Activated CD4-positive, CD25-positive, alpha-beta regulatory T cell treated with anti-CD3 and anti-CD28 coated beads, Interleukin-2, amount 50 U/mL, for 16 hours (primary cell): ENCODE measurements at places on chromosomes 4 and X.

DNA sequence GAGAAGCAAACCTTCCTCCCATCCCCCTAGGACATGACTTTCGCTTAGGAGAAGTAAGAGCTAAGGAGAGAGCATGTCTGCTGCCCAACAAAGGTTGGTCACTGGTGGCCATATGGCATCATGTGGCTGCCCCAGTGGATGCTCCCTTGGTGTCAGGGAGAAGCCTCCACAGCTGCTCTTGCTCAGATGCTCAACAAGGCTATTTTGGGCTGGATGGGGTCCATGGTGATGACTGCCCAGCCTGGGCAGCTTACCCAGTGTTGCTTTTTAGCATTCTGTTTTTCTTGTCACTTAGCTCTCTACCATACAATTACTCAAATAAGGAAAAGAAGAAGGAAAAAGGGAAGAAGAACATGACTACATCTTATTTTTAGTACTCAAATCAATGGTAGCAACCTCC is 48.9 kb upstream of the PPARGC1A start:
- no peak for DNase-seq

DNA sequence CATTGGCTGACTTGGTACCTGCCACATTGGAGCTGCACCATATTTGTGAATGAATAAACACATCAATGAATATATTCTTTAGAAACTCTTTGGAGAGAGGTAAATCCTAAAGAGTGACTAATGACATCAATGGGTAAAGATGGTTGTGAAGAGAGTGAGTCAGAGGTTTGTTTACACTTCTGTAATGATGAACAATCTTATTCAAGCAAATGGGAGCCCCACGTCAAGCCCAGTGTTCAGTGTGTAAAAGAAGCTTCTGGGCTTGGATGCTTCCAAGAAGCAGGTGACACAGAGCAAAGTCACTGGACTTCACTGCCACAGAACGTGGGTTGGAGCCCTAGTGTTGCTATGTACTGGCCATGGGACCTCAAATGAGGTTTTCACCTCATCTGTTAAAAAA is 319.0 kb downstream of the STK32B start:
- no peak for DNase-seq

GRCh38 chr4:188041721-188042120 is 46.1 kb downstream of the ZFP42 start:
- no peak for DNase-seq

GRCh38 chr4:118280501-118281218 is 72.1 kb downstream of the PRSS12 start:
- DNase-seq, result no peak

- no peak for DNase-seq
Measured at GRCh38 chrX:8967461-8967860, 66.5 kb downstream of the FAM9B start.

- DNase-seq, result no peak
Measured at GRCh38 chr4:161728929-161729328, 434.9 kb downstream of the FSTL5 start.

DNA sequence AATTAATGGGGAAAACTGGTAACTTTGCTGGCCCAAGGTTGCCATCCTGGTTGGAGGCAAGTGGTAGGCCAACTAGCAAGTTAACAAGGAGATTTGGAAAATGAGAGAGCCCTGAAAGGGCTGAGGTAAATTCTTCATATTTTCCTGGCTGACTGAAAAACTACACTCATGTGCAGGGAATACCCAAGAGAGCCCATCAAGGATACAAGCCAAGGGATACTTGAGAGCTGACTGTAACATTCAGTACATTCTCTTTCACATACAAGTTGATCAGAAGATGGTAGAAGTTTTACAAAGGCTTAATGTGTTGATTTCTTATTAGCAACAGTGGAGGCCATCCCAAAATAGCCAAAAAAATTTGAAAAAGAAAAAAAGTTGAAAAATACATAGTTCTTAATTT is 33.3 kb downstream of the IL2 start:
- no peak for DNase-seq

- no peak for DNase-seq
Measured at GRCh38 chr4:8532245-8532781, 47.9 kb upstream of the GPR78 start.

DNA sequence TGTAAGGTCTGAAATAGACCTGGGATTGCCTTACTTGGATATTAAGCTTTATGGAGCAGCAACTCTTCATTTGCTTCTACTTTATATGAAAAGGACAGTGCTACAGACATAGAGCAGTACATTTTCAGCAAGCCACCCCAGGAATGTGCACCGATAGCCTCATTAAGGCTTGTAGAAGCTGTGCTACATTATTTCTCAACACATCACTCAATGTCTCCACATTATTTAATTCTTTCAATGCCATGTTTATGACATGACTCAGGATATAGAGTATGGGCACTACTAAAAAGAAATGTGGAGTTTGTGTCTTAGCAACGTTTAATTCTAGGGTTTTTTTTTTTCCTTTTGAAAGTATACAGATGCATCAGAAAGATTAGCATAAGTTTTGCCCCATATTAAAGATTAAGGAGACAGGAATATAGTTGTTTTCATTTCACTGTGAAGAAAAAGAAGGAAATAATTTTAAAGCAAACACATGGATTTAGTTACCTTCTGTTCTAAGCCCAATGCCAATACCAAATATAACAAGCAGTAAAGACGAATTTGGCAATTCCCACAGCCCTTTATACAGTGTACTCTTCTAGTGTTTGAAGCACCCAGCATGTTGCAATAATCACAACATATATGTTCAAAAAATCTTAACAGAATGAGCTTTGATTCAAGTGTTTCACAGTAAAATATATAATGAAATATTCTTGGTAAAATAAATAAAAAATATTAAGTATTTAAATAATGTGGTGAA is 2140.1 kb upstream of the AGA start:
- DNase-seq, result no peak

- no peak for DNase-seq
Measured at GRCh38 chr4:172648471-172648870, 520.1 kb upstream of the GALNT7 start.

DNA sequence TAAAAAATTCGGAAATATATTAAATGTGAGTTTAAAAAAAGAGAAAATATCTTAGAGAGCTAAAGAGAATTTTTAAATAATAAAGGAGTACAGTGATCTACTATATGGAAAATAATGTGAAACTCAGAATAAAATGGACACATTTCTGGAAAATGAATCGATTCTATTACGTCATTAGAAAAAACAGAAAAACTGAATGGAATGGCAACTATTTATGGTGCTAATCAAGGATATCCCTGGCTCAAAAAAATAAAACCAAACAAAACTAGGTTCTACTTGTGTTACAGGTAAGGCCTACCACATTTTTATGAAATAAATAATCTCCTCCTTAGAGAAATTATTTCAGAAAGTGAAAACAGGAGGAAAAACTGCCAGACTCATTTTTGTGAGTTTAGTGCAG is 5.5 kb upstream of the SLC7A11 start:
- DNase-seq, result no peak

DNA sequence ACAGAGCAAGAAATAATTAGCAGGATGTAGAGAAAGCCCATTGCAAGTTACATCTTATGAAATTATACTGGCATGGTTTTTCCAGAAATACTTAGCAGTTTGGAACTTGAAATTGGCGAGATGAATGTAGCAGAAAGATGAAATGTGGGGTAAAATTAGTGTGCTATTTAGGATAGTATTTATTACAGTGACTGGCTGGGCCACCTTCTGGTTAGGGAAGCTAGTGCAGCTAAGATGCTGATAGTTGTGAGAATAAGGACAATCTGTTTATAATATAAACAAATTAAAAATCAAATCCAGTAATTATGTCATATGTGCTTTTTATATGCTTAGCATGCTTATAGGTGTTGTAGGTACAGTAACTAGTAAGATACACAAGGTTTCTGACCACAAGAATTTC is 74.8 kb downstream of the IL15 start:
- no peak for DNase-seq

GRCh38 chr4:2619459-2619858 is 83.0 kb downstream of the FAM193A start:
- no peak for DNase-seq

DNA sequence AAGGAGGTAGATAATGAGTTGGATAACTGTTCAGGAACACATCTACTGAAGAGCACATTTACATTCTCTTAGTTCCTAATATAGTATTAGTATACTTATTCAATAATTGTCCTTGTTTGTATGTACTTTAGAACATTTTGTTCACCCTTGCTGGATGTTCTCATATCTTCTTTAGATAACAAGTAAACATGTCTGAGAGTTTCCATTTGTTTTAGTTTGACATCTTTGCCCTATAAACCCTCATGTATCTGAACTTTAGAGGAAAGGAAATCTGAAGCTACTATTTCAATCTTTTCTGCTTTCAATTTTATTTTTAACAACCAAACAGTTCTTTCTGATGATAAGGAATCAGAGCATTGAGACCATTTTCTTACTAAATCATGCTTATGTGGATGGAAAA is 518.6 kb downstream of the RPA4 start:
- no peak for DNase-seq

DNA sequence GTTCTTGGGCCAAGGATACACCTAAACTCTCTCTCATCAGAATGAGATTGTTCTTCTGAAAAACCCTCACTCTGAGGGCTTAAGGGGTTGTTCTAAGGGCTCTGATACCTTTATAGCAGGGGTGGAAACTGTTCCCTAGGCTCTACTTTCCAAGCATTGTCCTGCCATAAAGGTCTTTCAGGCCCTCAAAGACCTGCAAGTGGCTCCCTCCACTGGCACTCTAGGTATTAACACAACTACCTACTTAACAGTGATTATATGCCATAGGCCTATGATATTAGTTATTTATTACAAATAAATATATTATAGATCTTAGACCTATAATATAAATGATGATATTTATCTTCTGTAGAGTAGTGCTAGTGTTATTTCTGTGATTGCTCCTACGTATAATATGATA is 473.7 kb upstream of the RPS6KA3 start:
- DNase-seq, result no peak

GRCh38 chr4:101050088-101050836 is 297.1 kb downstream of the PPP3CA start:
- no peak for DNase-seq

- no peak for DNase-seq
Measured at GRCh38 chr4:125681240-125681639, 366.5 kb downstream of the FAT4 start.

DNA sequence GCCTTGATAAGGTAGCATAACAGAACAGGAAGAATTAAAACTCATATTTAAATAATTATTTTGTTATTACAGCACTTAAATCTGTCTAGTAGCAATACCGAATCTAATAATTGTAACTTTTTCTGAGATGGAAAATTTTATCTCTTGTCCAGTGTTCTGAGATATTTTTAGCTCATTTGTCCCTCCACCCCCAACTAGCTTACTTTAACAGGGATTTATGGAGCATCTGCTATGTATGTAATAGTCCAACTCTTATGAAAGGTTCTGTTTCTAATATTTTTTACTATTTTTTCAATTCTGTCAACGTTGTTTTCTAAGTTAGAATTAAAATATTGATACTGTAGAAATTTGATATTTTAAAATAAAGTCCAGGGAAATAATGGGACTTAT is 38.2 kb upstream of the NUDT6 start:
- DNase-seq, result no peak

DNA sequence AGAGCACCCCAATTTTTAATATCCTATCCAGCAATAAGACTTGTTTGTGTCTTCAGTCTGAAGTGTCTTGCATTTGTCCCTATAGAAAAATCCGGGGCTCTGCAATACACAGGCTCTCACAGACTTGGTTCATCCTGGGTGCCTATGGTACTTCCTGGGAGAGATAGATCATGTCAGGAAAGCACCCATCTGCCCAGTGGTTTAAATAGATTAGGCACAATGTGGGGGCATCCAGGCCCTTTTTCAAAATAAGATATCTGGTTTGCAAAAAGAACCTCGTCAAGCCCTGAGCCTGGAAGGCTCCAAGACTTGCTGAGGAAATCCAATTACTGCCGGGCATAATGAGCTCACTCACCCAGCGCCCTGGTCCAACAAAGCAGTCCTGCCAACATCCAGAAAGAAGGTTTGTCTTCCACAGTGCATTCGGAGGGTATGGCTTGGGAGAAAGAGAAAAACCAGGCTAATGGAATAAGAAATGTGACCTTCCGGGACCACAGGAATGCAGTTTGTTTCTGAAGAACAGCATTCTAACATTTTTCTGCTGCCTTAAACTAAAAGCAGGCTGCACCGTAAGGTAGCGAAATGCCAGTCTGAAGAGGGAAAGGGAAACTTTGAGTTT is 11.6 kb downstream of the JAKMIP1 start:
- no peak for DNase-seq

DNA sequence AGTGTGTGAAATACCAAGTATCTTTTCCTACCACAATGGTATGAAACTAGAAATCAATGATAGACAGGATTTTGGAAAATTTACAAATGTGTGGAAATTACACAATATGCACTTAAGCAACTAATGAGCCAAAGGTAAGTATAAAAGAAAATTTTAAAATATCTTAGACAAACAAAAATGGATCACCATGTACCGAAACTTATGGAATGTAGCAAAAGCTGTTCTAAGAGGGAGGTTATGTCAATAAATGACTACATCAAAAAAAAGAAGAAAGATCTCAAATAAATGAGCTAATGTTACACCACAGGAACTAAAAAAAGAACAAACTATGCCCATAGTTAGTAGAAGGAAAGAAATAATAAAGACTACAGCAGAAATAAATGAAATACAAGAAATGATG is 1084.1 kb downstream of the TECRL start:
- DNase-seq, result no peak

DNA sequence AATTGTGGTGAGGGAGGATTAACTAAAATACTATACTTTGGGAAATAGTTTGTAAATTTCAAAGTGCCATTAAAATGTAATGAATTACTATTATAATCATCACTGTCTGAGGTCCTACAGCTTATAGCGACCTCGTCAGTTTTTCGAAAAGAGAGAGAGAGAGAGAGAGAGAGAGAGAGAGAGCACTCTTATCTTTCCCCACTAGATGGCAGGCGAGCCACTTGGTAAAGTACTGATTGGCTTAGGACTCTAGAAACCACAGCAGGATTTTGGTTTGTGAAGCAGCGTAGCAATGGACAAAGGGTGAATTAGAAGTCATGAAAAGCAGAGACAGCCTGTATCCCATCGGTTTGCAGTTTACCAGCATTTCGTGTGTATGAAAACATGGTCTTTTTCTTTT is 52.5 kb downstream of the LINC00632 start:
- no peak for DNase-seq

DNA sequence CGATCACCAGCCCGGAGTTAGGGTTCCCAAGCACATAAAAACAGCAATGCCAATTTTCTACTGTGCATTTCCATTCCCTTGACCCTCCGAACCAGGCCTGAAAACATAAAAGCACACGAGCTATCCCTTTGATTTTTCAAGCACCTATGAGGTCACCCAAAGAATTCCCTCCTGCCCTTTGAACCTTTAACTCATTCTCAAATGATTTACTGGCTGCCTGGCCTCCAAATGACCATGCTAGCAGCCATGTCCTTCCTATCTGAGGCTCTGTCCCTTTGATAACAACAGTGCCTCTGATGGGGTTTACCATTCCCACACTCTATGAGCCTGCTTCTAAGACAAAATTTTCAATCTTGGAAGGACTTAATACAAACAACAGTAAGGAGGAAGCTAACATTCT is 15.2 kb downstream of the SHROOM4 start:
- DNase-seq, result no peak
